WTC11 (cell line): ENCODE measurements at places on chromosomes 12 and 14. TPM values are rescaled to one million over a fixed set of nuclear protein-coding genes. Genes with fewer than 3 reads are reported as not detected.

Gene ZNF891
- total RNA-seq, result 3.4 to 3.8 TPM (median 3.4 TPM) in 3 replicates

Gene TEX22
- total RNA-seq, result 0.55 to 2.2 TPM (median 0.87 TPM) in 3 replicates

Gene OTOGL
- total RNA-seq, result 0.39 to 0.62 TPM (median 0.55 TPM) in 3 replicates

Gene HAL
- 0.23 to 0.39 TPM (median 0.32 TPM) in 3 replicates for total RNA-seq

Gene KRT3
- not detected in 3 replicates for total RNA-seq

Gene ANG
- total RNA-seq, result 4.8 to 5.2 TPM (median 4.9 TPM) in 3 replicates

Gene SMCO2
- total RNA-seq, result 0.32 to 0.71 TPM (median 0.52 TPM) in 3 replicates

Gene P2RX7
- 0.21 to 0.55 TPM (median 0.55 TPM) in 3 replicates for total RNA-seq

Gene SPRING1
- total RNA-seq, result 42.1 to 46.1 TPM (median 43.7 TPM) in 3 replicates

Gene KCNC2
- total RNA-seq, result not detected in 3 replicates

Gene SRGAP1
- 8.1 to 10.3 TPM (median 9.9 TPM) in 3 replicates for total RNA-seq

Gene TRPV4
- total RNA-seq, result 2.9 to 5.4 TPM (median 5.1 TPM) in 3 replicates

Gene LIN7A
- total RNA-seq, result 8.3 to 8.6 TPM (median 8.5 TPM) in 3 replicates

Gene TRHDE
- total RNA-seq, result 1.6 to 5.5 TPM (median 3.8 TPM) in 3 replicates

Gene NRXN3
- total RNA-seq, result 2.5 to 3.0 TPM (median 2.9 TPM) in 3 replicates

Gene CLEC6A
- total RNA-seq, result 0.11 to 0.20 TPM in 2 of 3 replicates, not detected in the other

Gene LARP4
- total RNA-seq, result 64.3 to 73.9 TPM (median 73.0 TPM) in 3 replicates

Gene TAS2R10
- total RNA-seq, result not detected in 3 replicates

Gene REM2
- total RNA-seq, result 1.1 to 1.5 TPM (median 1.5 TPM) in 3 replicates

Gene CDK2
- total RNA-seq, result 37.6 to 44.1 TPM (median 43.1 TPM) in 3 replicates

Gene TMEM117
- total RNA-seq, result 0.73 to 1.5 TPM (median 1.4 TPM) in 3 replicates

Gene KERA
- not detected in 3 replicates for total RNA-seq

Gene LRP1
- total RNA-seq, result 107 to 120 TPM (median 112 TPM) in 3 replicates

Gene TUBA1B
- total RNA-seq, result 1,806 to 1,997 TPM (median 1,954 TPM) in 3 replicates

Gene LBHD2
- total RNA-seq, result not detected in 3 replicates

Gene AQP6
- 0.09 to 0.21 TPM (median 0.18 TPM) in 3 replicates for total RNA-seq

Gene JKAMP
- 29.1 to 33.2 TPM (median 31.7 TPM) in 3 replicates for total RNA-seq

Gene HSP90B1
- total RNA-seq, result 711 to 864 TPM (median 761 TPM) in 3 replicates

Gene KRT6B
- not detected in 3 replicates for total RNA-seq

Gene ZDHHC22
- 38.6 to 47.7 TPM (median 39.3 TPM) in 3 replicates for total RNA-seq

Gene MAP3K12
- total RNA-seq, result 23.6 to 27.9 TPM (median 25.1 TPM) in 3 replicates

Gene CPNE6
- not detected in 3 replicates for total RNA-seq

Gene NOVA1
- total RNA-seq, result 11.6 to 14.6 TPM (median 13.6 TPM) in 3 replicates

Gene SDSL
- total RNA-seq, result 0.41 to 0.96 TPM (median 0.52 TPM) in 3 replicates

Gene SLC22A17
- 42.3 to 52.4 TPM (median 51.4 TPM) in 3 replicates for total RNA-seq

Gene ZBTB39
- total RNA-seq, result 20.2 to 23.0 TPM (median 22.5 TPM) in 3 replicates

Gene GARIN6
- total RNA-seq, result not detected in 3 replicates

Gene PRKD1
- total RNA-seq, result 5.8 to 7.6 TPM (median 6.1 TPM) in 3 replicates

Gene SYNDIG1L
- total RNA-seq, result 1.4 to 1.9 TPM (median 1.5 TPM) in 3 replicates

Gene SSPN
- 1.8 to 2.5 TPM (median 1.9 TPM) in 3 replicates for total RNA-seq

Gene GPR68
- 0.21 to 0.28 TPM (median 0.27 TPM) in 3 replicates for total RNA-seq

Gene TMTC1
- total RNA-seq, result 13.9 to 17.3 TPM (median 13.9 TPM) in 3 replicates

Gene OASL
- total RNA-seq, result 0.28 TPM in 1 of 3 replicates, not detected in the others

Gene GUCY2C
- 3.4 to 4.3 TPM (median 3.9 TPM) in 3 replicates for total RNA-seq

Gene STAC3
- total RNA-seq, result 3.2 to 3.4 TPM (median 3.3 TPM) in 3 replicates

Gene NANOG
- total RNA-seq, result 330 to 387 TPM (median 352 TPM) in 3 replicates

Gene TTC8
- 13.8 to 15.5 TPM (median 14.8 TPM) in 3 replicates for total RNA-seq

Gene CDKN1B
- total RNA-seq, result 34.2 to 38.4 TPM (median 34.8 TPM) in 3 replicates
